ENCODE measurements at places on chromosomes 16 and 17. TPM values are rescaled to one million over a fixed set of nuclear protein-coding genes. Genes with fewer than 3 reads are reported as not detected.

DNA sequence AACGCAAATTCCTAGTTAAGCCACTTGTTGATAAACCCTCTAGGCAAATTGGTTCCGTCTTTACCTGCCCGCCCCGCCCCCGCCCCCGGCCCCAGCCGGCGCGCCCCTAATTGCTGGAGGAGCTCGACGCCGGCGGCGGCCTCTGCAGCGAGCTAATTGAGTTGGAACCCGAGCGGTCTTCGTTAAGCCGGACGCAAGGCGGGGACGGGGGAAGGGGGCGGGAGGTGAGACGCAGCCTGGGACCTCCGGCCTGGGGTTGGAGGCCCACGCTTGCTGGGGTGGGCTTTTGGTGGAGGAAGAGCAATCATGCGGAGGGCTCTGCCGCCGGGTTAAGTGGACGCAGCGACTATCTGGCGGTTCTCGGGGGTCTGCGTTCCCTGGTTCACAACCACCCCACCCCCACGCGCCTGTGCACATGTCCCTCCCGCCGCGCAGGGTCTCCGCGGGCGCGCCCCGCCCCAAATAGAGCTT lies 12.7 kb upstream of the FOXF1 start:
- H3K4me3 ChIP-seq = peak overlapping the region; percentile 25
- peaks cover 32% of the 10 kb centered on the region for H3K27me3 ChIP-seq
- H3K4me1 ChIP-seq = no peaks in the 10 kb centered on the region
- peak; percentile 39 for DNase-seq
- peaks cover 2% of the 10 kb centered on the region for H3K36me3 ChIP-seq

GRCh38 chr16:64693946-64694345 lies 427.9 kb downstream of the CDH11 start:
- no peaks in the 10 kb centered on the region for H3K27me3 ChIP-seq
- no peak for DNase-seq
- no peaks in the 10 kb centered on the region for H3K4me1 ChIP-seq
- H3K4me3 ChIP-seq = no peak overlapping the region

The TMC7 gene
- total RNA-seq = 3.3 TPM

The OR1E2 gene
- not detected for total RNA-seq

DNA sequence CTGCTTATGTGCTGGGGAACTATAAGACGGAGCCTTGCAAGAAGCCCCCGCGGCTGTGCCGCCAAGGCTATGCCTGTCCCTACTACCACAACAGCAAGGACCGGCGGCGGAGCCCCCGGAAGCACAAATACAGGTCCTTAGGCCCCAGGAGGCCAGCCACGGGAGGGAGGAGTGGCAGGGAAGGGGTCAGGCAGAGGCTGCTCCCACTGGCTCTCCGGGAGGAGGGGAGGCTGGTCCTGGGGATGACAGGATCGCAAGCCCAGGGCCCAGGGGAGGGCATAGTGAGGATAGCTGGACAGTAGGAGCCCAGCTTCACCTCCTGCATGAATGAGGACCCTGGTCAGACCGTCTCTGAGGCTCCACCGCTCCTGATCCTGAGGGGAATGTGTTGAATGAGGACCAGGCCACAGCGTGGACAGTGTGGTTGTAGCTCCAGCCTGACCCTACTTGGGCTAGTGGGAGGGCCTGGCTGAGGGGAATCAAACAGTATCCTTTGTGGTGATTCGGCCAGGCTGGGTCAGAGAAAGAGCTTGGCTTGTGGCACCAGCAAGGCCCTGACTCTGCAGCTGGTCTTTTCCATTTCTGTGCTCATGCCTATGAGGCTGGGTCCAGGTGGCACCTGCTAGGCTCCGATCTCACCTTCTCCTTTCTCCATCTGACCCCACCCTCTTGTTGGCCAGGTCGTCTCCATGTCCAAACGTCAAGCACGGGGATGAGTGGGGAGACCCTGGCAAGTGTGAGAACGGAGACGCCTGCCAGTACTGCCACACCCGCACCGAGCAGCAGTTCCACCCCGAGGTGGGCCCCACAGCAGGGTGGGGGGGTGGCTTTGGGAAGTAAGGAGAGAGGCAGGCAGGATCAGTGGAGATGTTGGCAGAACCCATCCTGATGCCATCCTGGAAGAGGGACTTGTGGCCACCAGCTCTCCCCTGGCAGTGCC lies 28.7 kb downstream of the UNK start:
- H3K36me3 ChIP-seq = peaks cover 42% of the 10 kb centered on the region
- no peaks in the 10 kb centered on the region for H3K4me1 ChIP-seq
- no peak overlapping the region for H3K27ac ChIP-seq

DNA sequence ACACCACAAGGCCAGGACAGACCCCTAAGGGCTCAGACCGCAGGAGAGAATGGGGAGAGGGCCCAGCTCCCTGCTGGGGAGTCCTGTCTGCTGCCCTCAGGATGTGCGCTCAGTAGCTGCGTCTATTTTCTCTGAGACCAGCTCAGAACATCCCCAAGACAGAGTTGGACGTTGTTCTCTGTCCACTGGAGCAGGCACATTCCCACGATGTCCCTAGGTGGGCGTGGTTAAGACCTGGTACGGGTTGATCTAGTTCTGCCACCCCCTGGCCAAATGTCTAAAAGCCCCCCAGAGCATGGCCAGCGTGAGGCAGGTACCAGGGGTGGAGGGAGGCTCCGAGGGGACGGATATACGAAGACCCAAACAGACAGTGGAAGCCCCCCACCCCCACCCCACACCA lies 842 bp upstream of the CALB2 start:
- H3K27ac ChIP-seq = no peak overlapping the region
- no peaks in the 10 kb centered on the region for H3K4me1 ChIP-seq
- peak; percentile 3 for DNase-seq
- H3K4me3 ChIP-seq = no peak overlapping the region

The AP2B1 gene
- 110 TPM for total RNA-seq

DNA sequence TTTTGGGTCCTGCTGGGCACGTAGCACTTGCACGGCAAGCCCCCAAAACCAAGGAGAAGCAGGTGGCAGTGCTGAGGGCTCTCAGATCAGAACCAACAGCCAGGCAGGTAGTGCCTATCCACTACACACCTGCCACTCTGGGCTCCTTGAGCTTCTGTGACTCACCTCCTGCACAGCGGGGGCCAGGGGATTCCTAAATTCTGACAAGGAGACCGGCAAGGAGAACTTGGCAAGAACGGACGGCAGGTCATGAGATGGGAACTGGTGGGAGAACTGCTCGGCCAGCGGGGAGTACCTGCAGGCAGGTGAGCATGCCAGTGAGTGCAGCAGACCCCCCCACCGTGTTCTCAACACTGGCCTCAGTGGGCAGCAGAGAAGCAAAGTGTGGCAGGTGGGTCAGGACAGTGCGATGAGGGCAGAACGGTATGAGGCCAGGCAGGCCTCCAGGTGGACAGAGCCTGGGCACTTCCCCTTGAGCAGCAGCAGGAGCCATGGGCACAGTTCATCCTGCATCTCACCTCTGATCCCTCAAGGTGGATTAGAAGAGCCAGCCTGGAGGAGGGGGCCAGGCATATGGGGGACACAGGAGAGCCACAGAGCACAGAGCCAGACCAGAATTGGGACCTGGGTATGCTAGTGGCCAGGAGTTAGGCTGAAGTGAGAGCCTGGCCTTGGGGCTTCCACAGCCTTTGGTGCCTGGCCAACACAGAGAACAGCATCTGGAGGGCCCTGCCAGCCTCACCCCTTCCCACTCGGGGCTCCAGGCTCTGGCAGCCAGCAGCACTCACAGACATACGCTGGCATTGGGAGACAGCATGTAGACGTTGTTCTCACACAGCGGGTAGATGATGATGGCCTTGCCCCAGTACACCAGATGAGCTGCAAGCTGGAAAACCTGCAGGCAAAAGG lies 14.7 kb downstream of the MPG start:
- no peaks in the 10 kb centered on the region for H3K4me1 ChIP-seq
- H3K27ac ChIP-seq = no peak overlapping the region
- no peak for DNase-seq
- H3K4me3 ChIP-seq = no peak overlapping the region
- no peaks in the 10 kb centered on the region for H3K27me3 ChIP-seq

The CLDN6 gene
- 0.92 TPM for total RNA-seq

The CAMTA2 gene
- 53.4 TPM for total RNA-seq

The GPR142 gene
- total RNA-seq = not detected

The DPEP3 gene
- 0.40 TPM for total RNA-seq

DNA sequence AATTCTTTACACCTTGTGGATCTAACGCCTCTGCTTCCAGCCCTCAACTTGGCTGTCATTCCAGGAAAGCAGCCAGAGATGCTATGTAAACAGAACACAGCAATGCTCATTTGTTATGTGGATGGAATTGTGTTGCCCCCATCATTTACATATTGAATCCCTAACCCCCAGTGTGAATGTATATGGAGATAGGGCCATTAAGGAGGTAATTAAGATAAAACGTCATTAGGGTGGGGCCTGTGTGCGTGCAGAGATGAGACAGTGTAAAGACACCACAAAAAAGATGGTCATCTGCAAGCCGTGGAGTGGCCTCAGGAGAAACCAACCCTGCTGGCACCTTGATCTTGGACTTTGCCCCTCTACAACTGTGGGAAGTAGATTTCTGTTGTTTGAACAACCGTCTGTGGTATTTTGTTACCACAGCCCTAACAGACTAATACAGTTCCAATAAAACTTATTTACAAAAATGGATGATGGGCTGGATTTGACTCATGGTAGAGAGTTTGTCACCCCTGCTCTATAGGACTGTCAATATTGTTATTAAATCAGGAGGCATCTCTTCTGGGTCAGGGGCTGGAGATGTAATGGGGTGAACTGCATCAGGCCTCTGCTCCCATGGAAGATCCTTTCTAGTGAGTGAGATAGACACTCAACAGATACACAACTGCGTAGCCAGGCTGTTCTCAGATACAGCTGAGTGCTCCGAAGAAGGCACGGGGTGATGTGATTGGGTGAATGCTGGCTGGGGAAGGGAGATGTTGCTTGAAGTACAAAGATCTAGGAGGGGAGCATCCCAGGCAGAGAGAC lies 339.0 kb downstream of the SNX29 start:
- DNase-seq = no peak
- no peak overlapping the region for H3K4me3 ChIP-seq

The SDR42E1 gene
- total RNA-seq = 9.5 TPM

DNA sequence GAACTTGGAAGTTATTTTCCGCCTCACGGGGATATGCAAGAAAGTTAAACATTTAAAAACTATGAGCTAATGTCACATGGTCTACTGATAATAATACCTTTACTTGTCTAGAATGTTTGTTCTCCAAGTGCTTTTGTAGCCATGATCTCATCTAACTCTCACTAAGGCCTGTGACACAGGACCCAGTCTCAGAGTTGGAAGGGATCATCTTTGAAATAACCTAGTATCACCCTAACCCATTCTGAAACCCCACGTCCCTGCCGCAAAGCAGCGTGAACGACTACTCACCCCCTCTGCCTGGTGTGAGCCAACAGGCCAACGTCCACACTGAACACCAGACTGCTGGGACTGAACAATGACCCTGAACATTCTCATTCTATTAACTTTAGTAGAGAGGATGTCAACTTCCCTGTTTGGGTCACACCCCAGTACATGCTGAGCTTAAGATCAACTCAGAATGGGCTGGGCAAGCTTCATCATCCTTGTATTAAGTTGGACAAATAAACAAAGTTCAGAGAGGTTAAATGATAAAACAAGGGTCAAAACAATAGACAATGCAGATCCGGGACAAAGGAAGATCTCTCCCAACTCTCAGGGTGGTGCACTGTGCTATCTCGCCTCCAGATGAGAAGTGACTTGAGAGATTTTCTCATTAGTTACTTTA lies 54.8 kb upstream of the BCAR1 start:
- H3K27me3 ChIP-seq = no peaks in the 10 kb centered on the region
- peaks cover 9% of the 10 kb centered on the region for H3K36me3 ChIP-seq
- H3K4me1 ChIP-seq = peaks cover 23% of the 10 kb centered on the region
- H3K27ac ChIP-seq = peak overlapping the region; percentile 80
- DNase-seq = no peak

The GRB7 gene
- 19.8 TPM for total RNA-seq

The SLFN11 gene
- 22.7 TPM for total RNA-seq

The CCL4L2 gene
- total RNA-seq = 52.2 TPM

GRCh38 chr17:28447396-28447760 lies 26.1 kb upstream of the SLC13A2 start:
- no peaks in the 10 kb centered on the region for H3K27me3 ChIP-seq
- no peak overlapping the region for H3K4me3 ChIP-seq
- H3K36me3 ChIP-seq = no peaks in the 10 kb centered on the region
- no peak overlapping the region for H3K27ac ChIP-seq

The SOST gene
- total RNA-seq = not detected

GRCh38 chr16:27747946-27748345 lies 198.0 kb downstream of the KATNIP start:
- no peak for DNase-seq
- no peaks in the 10 kb centered on the region for H3K36me3 ChIP-seq
- H3K4me1 ChIP-seq = no peaks in the 10 kb centered on the region
- H3K4me3 ChIP-seq = no peak overlapping the region
- no peaks in the 10 kb centered on the region for H3K27me3 ChIP-seq

- H3K4me3 ChIP-seq = no peak overlapping the region
- no peaks in the 10 kb centered on the region for H3K27me3 ChIP-seq
- H3K36me3 ChIP-seq = no peaks in the 10 kb centered on the region
- H3K27ac ChIP-seq = no peak overlapping the region
Observed at GRCh38 chr16:6232056-6232455, 1100.6 kb upstream of the RBFOX1 start.

- H3K36me3 ChIP-seq = no peaks in the 10 kb centered on the region
- H3K4me3 ChIP-seq = no peak overlapping the region
- H3K4me1 ChIP-seq = peaks cover 4% of the 10 kb centered on the region
- no peaks in the 10 kb centered on the region for H3K27me3 ChIP-seq
- H3K27ac ChIP-seq = no peak overlapping the region
Observed at GRCh38 chr17:64938925-64939474, 19.7 kb upstream of the LRRC37A3 start.

GRCh38 chr17:21357696-21358656 lies 18.2 kb upstream of the KCNJ12 start:
- no peak overlapping the region for H3K27ac ChIP-seq
- peaks cover 7% of the 10 kb centered on the region for H3K4me1 ChIP-seq
- H3K36me3 ChIP-seq = no peaks in the 10 kb centered on the region
- no peak for DNase-seq
- no peak overlapping the region for H3K4me3 ChIP-seq
- no peaks in the 10 kb centered on the region for H3K27me3 ChIP-seq

- H3K27me3 ChIP-seq = no peaks in the 10 kb centered on the region
- no peak overlapping the region for H3K27ac ChIP-seq
- no peaks in the 10 kb centered on the region for H3K4me1 ChIP-seq
- H3K4me3 ChIP-seq = no peak overlapping the region
Observed at GRCh38 chr17:80047176-80047575, 10.7 kb downstream of the CCDC40 start.

The WNT9B gene
- 0.15 TPM for total RNA-seq

- peak overlapping the region; percentile 69 for H3K27ac ChIP-seq
- no peaks in the 10 kb centered on the region for H3K36me3 ChIP-seq
- H3K27me3 ChIP-seq = no peaks in the 10 kb centered on the region
- peaks cover 23% of the 10 kb centered on the region for H3K4me1 ChIP-seq
- DNase-seq = no peak
- H3K4me3 ChIP-seq = no peak overlapping the region
Observed at GRCh38 chr17:1577583-1578013, 15.0 kb upstream of the PITPNA start.

The PALB2 gene
- 8.3 TPM for total RNA-seq

- no peak for DNase-seq
- H3K27ac ChIP-seq = peak overlapping the region; percentile 23
- H3K36me3 ChIP-seq = no peaks in the 10 kb centered on the region
- no peaks in the 10 kb centered on the region for H3K4me1 ChIP-seq
- H3K27me3 ChIP-seq = no peaks in the 10 kb centered on the region
- H3K4me3 ChIP-seq = no peak overlapping the region
Observed at GRCh38 chr17:75684924-75685323, 17.8 kb downstream of the SAP30BP start.

The ACSF3 gene
- total RNA-seq = 32.0 TPM

All from lung (tissue), 17 donors.